Stimulated activated CD4-positive, alpha-beta T cell treated with anti-CD3 and anti-CD28 coated beads, Interleukin-1b, Interleukin-23, amount 100 ng/mL, for 1 hour (primary cell): ENCODE measurements at places on chromosomes 16 and 17.

DNA sequence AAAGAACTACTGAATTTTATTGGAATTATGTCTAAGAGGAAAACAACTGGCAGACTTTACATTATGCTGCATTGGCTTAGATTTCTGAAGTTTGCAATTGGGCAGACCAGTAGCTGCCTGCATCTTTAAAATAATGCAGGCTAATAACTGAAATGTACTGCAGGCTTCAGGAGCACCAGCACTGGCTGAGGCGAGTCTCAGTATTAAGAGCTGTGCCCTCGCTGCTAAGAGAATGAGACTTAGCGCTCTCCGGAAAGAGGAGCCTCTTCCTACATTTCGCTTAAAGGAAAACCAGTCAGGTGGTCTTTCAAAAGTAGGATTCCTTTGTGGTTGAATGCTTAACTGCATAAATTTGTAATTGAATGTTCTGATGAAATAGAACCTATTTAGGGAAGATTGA, 885 bp downstream of the CNTNAP4 start:
- DNase-seq = no peak

GRCh38 chr17:47751471-47751870, 18.4 kb downstream of the TBX21 start:
- no peak for DNase-seq

DNA sequence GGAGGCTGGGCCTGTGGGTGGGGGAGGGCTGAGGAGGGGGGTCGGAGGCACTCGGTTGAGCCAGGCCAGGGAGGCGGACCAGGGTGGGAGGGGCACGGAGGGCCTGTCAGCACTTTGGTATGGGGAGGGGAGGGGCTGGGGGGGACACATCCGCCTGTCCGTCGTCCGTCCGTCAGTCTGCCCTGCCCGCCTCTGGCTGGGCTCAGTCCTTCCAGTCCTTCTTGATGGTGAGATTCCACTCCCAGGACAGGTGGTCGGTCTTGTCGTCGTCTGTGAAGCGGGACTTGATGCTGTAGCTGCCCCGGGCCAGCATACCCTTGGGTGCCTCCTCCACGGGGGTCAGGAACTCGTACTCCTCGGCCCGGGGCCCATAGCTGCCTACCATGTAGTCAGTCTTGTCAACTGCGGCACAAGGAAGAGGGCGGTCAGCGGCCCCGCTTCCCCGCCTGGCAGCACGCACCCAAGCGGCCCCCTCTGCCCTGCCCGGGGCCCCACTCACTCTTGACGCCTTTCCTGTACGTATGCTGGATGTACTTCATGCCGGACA, 2.4 kb downstream of the ARHGDIA start:
- no peak for DNase-seq

GRCh38 chr16:86362155-86362849, 148.0 kb upstream of the FOXF1 start:
- no peak for DNase-seq
